ENCODE measurements at places on chromosomes 4 and X.

DNA sequence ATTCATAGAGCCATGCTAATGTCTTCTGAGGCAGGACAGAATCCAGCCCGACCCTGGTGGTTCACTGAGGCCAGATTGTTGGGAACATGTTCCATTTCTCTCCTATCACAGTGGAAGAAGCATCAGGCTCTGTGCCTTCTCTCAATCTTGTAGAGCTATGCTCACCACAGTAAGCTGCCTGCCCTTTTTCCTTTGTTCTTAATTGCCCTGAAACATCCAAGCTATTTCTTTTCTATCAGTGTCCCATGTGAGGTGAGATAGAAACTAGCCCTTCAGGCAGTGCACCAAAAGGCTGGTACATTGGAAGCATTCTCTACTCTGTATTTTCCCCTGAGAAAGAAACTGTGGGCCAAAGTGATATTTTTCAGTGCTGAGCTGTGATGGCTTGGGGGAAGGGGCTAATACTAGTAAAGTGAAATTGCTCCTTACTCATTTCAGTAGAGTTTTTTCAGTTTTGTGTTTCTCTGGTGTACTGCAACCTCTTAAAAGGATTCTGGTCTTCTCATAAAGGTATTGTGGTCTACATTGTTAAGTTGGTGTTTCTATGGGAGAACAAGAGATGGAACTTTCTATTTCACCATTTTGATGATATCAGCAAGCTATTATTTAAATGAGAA lies 611.2 kb downstream of the RPA4 start:
- no peak for DNase-seq

DNA sequence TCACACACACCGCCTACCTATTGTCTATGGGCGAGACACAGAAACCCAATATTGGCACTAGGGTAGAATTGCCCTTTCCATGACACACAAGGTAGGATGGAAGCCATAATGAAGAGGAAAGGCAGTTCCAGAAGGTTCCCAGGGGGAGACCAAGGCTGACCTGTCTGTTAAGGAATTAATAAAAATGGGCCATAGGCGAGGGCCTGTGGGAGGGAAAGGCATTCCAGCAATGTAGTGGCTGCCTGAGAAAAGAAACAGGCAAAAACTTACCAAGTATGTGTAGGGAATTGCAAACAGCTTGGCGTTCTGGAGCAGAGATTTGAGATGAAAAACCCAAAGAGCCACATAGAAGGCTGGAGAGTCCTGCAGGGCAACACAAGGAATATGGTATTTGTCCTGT lies 19.1 kb downstream of the MAGED2 start:
- no peak for DNase-seq

GRCh38 chr4:100184787-100185186 lies 5.5 kb downstream of the DDIT4L start:
- no peak for DNase-seq

- no peak for DNase-seq
Measured at GRCh38 chr4:51835855-51836254, 7.1 kb upstream of the DCUN1D4 start.

GRCh38 chrX:17374619-17375366 lies at the start of gene NHS:
Gene NHS (plus strand): TSS chrX:17375200. CDS start chrX:17375758, 558 bp downstream.
- no peak for DNase-seq

- DNase-seq: no peak
Measured at GRCh38 chr4:53100501-53101190, 238.5 kb downstream of the RASL11B start.

DNA sequence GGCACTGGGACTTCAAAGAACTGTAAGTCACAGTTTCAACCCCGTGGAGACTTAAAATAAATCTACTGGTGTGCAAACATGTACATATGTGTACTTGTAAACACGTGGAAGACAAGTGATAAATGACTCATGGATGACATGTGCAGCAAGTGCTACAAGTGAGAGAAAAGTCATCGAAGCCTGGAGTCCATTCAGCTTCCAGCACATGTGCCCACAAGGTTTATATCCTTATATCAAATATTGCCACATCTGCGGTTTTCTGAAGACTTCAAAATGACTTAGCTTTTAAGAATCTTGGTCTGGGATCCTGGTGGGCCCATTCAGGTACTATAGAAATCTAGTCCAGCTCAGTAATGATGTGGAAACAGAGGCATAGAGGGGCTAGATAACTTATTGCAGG lies 33.0 kb upstream of the TTC29 start:
- no peak for DNase-seq

- DNase-seq: no peak
Measured at GRCh38 chr4:82710197-82710929, 88.2 kb downstream of the SCD5 start.
